ENCODE measurements at places on chromosomes 4 and X.

GRCh38 chr4:173174594-173175012 lies 6.0 kb downstream of the GALNT7 start:
- DNase-seq = no peak

DNA sequence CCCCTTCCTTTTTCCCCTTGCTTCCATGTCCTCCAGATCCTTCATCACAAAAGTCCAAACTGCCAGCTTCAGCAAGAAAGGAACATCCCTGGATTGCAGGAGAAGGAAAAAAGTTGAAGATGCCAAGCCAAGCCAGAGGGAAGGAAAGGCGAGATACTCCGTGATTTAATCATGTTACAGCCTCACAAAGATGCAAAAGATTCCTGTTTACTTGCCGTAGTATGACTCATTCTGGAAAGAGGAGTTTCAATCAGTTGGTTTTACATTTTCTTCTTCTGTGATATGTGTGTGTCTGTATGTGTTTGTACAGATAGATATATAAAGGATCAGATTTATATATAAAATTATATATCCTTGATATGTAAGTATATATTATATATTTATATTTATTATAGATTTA lies 69.3 kb downstream of the BTC start:
- DNase-seq = no peak

- DNase-seq = no peak
Measured at GRCh38 chr4:136342666-136343065, 1189.6 kb downstream of the PCDH18 start.

- no peak for DNase-seq
Measured at GRCh38 chr4:69818060-69818639, 41.8 kb downstream of the SULT1E1 start.

DNA sequence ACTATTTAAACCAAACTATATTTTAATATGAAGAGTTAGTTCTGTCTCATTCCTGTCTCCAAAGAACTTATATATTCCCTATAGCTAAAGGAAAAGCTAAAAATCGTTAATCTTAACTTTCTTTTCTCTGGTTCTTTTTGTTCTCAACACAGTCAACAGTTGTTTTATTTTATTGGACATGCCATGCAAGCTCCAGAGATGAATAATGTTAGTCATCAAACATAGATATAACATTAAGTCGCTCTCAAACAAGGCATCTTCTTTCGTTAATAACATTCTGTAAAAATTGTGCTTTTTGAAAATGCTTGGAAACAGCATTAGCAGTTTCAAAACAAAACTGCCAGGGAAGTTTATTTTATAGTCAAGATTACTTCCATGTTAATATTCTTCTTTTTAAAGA lies 117.9 kb upstream of the GPM6A start:
- no peak for DNase-seq

DNA sequence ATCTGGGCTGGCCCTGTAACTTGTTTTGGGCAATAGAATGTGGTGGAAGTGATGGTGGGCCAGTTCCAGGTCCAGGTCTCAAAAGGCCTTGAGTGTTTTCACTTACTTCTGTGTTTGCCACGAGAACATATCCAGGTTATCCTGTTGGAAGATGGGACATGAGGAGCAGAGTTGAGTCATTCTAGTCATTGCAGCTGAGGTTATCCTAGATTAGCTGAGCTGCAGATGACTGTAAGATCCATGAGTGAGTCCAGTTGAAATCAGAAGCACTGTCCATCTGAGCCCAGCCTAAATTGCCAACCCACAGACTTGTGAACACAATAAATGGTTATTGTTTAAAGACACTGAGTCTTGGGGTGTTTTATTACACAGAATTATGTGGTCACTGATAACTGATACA lies 45.3 kb upstream of the RPS6KA3 start:
- no peak for DNase-seq

DNA sequence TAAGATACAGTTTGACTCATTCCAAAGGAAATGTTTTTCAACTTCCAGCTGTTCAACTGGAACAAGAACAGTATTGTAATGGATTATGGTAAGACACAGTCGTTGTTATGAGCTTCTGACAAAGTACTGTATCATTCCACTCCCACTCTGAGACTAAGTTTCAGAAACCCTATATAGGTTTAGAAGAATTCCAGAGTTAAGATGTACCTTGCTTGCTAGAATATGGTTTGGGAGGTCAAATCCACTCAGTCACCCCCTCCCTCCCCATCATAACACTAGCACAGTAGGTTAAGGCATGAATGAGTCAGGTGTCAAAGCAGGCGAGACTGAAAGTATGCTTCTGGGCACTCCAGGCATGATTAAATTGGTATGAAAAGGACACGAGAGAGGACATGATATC lies 339.7 kb downstream of the DMD start:
- no peak for DNase-seq

- DNase-seq = no peak
Measured at GRCh38 chr4:79331126-79331876, 5.4 kb upstream of the NAA11 start.

- no peak for DNase-seq
Measured at GRCh38 chr4:26786916-26787315, 73.7 kb upstream of the STIM2 start.

DNA sequence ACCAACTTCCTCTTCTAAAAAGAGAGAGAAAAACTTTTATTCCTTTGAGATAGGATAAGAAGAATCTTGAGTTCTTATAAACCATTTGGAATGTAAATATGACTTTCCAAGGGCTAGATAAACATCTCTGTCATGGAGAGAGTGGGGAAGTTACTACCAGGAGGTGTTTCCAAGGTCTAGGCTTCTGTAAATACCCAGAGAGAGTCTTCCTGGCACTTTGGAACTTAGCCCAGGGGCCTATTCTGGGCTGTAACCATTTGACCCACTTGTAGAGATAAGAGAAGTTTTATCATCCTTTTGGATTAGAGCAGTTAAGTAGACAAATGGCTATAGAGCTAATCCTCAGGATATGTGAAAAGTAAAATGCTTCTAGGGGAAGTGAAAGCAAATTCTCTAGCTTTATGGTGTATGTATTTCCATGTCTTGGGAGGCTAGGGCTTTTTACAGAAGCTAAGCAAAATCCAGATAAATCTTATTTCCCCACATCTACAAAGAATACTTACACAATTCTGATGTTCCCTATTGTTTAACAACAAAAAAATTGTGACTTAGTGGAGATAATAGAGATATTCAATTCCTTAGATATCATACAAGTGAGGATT lies 51.1 kb downstream of the MCUB start:
- DNase-seq = no peak

GRCh38 chrX:16785247-16786138 lies 773 bp upstream of the TXLNG start:
- no peak for DNase-seq

DNA sequence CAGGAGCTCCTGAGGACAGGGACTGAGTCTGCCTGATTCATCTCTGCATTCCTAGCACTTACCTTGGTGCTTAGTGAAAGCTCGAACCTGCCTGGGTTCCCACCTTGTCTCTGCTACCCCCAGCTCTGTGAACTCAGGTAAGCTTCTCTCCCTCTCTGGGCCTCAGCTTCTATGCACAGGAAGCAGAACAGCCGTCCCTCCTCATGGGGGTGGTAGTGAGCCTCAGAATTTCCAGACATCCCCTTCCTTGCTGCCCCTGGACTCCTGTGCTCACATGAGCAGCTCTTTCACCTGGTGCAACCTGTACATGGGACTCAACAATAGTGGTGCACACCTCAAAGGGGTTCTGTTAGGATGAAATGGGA lies 50.8 kb downstream of the HTRA3 start:
- no peak for DNase-seq

DNA sequence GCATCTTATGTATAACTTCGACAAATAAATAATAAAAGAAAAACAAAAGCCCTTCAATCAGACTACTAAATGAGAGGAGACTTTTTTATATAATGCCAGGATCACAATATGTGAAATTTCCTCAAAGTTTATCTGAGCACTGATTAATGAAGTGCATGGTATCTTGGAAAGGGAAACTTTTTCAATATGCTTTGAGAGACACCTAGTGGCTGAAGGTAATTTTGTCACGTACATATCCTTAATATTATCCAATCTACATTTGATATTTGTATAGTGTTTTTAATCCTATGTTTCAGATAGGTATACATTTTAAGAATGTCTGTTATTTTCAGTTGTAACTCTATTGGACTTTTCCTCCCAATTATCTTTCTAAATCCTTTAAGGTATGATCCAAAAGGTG lies 146.8 kb downstream of the KLHL4 start:
- no peak for DNase-seq

DNA sequence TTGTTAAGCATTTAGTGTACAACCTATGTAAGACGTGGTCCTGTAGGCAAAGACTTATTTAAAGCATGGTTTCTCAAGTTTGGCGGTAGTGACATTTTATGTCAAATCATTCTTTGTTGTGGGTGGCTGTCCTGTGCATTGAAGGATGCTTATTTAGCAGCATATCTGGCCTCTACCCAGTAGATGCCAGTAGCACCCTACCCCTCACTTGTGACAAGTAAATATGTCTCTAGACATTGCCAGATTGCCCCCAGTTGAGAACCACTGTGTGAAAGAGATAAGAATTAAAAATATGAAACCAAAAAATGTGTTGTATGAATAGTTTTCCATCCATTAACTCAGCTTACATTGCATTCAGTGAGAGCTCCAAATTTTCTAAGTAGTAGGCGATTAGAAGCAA lies 25.5 kb downstream of the MMAA start:
- no peak for DNase-seq

GRCh38 chrX:153921511-153922446 lies 4.3 kb downstream of the ARHGAP4 start:
- DNase-seq = no peak

DNA sequence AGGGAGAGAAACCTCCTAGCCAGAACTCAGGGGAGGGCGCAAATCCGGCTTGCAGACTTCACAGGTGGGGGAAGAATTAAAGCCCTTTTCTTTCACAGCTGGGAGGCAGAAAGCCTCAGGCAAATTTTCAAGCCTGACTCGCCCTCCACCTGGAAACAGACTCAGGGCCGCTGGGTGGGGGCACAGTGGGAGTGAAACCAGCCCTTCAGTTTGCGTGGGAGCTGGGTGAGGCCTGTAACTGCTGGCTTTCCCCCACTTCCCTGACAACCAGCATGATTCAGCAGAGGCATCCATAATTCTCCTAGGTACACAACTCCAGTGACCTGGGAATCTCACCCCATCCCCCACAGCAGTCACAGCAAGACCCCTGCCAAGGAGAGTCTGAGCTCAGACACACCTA lies 206.9 kb upstream of the INTU start:
- no peak for DNase-seq

- DNase-seq = no peak
Measured at GRCh38 chr4:125420526-125420925, 105.8 kb downstream of the FAT4 start.

DNA sequence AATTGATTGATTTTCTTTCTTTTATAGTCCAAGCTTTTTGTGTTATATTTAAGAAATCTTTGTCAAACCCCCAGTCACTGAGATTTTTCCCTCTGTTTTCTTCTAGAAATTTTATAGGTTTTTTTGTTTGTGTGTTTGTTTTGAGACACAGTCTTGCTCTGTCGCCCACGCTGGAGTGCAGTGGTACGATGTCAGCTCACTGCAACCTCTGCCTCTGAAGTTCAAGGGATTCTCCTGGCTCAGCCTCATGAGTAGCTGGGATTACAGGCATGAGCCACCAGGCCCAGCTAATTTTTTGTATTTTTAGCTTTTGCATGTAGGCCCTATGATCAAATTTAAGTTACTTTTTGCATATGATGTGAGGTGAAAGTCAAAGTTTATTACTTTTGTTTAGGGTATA lies 20.9 kb upstream of the FBXW7 start:
- DNase-seq = no peak

DNA sequence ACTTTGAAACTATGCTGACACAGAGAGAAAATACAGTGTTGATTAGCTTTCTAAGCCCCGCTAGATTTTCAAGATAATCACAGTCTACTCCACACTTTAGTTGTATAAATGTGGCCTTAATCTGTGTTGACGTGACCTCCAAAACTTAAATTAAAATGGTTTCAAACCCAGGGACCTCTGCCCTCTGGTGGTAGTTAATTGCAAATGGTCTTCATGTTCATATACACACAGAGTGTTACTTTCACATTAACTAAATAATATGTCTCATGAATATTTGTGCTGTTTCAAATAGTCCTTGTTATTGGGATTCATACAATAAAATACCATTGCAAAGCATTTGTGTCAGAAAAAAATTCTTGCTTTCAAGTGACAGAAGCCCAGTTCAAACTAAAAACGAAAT lies 64.3 kb downstream of the TASL start:
- DNase-seq = no peak

Measured in AG20443 (cell line).